Stimulated activated CD4-positive, alpha-beta T cell treated with anti-CD3 and anti-CD28 coated beads, Interleukin-4, amount 100 ng/mL, for 48 hours (primary cell): ENCODE measurements at places on chromosomes 16 and 17.

GRCh38 chr17:70636517-70637133 is 467.3 kb downstream of the KCNJ2 start:
- no peak for DNase-seq

- DNase-seq, result no peak
Observed at GRCh38 chr17:36135465-36135864, 31.8 kb downstream of the CCL4 start.

- DNase-seq, result no peak
Observed at GRCh38 chr17:20242271-20242670, 225.1 kb downstream of the LGALS9B start.

GRCh38 chr17:50833510-50834428 is 1.6 kb upstream of the WFIKKN2 start:
- no peak for DNase-seq

DNA sequence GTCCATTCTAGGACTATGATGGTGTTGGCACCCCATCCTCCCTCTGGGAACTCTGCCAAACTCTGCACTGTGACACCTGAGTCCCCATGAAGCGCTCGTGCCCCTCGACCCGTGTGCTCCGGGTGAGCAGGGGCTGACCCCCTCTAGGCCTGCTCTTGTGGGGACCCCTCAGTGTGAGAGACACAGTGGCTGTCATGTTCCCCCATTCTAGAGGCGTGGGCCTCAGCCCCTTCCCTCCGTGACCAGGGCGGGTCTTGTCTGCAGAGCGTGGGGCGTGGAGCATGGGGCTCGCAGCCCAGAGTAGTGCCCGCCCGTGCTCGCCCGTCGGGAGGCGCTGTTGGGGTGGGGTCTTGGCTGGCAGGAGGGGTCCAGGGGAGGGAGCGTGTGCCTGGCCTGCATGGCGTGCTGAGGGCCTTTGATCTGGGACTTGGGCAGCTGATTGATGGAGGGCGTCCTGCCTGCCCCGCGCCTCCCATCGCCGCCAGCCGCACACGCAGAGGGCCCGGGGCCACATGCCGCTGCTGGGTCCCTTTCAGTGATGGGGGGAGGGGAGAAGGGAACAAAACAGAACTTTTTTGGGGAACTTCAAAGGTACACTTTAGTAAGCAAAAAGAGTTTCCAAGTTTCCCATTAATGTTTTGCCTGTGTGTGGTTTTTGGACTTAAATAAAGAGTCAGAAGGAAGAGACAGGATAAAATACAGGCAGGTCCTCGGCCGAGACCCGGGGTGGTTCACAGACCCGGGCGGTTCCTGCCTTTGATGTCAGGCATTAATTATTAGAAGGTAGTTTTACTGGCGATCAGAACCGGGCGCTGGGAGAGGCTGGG is 22.5 kb downstream of the CENPX start:
- DNase-seq, result no peak
